ENCODE measurements at places on chromosomes 4 and X. TPM values are rescaled to one million over a fixed set of nuclear protein-coding genes. Genes with fewer than 3 reads are reported as not detected.

Gene FANCB
- polyA plus RNA-seq, result 1.5 TPM

GRCh38 chr4:48778431-48779094 is 1.5 kb downstream of the FRYL start:
- no peak for DNase-seq

DNA sequence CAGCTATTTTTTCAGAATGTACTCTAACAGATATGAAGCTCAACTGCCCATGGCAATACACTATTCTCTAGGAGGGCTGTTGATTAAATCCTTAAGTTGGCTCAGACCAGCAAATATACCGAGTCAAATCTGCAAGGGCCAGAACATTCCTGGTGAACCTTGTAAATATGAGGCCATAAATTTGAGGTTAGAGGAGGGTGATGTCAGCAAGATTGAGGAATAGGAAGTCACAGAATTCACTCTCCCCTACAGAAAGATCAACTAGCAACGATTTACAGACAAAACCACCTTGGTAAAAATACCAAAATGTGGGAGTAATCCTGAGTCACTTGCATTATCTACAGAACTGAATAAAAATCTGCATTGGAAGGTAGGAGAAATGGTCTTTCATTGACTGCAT is 399.3 kb downstream of the GPM6A start:
- DNase-seq, result no peak

Gene TMSB15B
- polyA plus RNA-seq, result 14.0 TPM

- DNase-seq, result peak; percentile 65
Measured at GRCh38 chrX:30620980-30621618, 32.1 kb upstream of the GK start.

Gene PLK4
- 4.8 TPM for polyA plus RNA-seq

DNA sequence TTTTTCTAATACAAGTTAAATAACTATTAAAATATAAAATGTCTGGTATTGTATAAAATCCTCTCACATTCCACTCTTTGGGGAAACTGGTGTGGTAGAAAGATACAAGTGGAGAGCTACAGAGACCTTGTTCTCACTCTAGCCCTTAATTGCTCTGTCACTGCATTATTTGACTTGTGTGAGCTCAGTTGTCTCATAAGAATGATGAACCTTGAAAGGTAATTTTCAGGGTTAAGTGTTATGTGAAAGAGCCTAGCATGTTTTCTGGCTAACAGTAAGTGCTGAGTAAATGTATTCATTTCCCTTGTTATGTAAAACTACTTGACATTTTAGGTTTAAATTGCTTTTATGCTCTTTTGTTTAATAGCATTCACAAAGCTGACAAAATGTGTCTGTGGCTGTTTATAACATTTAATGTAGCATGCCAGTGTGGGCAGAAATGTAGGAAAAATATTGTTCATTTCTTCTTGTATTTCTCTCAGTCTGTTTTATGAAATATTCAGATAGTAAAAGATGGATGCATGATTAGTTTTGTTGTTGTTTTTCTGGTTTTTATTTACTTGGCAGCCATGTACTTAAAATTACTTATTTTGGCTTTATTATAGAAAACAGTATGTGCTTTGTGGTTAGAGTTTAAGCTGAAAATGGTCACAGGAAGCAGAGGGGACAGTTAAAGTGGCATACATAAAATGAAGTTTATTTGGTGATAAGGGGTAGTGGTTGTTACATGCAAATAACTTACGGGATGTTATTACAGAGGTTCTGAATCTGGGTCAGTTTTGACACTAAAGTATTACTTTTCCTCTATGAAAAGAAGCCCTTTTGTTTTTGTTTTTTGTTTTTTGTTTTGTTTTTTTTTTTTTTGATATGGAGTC is 29.2 kb downstream of the SLAIN2 start:
- DNase-seq, result no peak

Measured in AG04450 (cell line).